ENCODE measurements at places on chromosomes 6 and 20. TPM values are rescaled to one million over a fixed set of nuclear protein-coding genes. Genes with fewer than 3 reads are reported as not detected.

PLAGL2 gene
- polyA plus RNA-seq = 2.3 TPM

GRCh38 chr6:24006254-24006653 is 119.8 kb upstream of the NRSN1 start:
- no peak overlapping the region for H3K27ac ChIP-seq
- H3K4me1 ChIP-seq = no peaks in the 10 kb centered on the region
- H3K27me3 ChIP-seq = no peaks in the 10 kb centered on the region

GRCh38 chr6:98877250-98877649 is 42.9 kb downstream of the POU3F2 start:
- no peak overlapping the region for H3K27ac ChIP-seq
- H3K27me3 ChIP-seq = no peaks in the 10 kb centered on the region
- peaks cover 12% of the 10 kb centered on the region for H3K4me1 ChIP-seq
- no peak overlapping the region for H3K4me3 ChIP-seq

DNA sequence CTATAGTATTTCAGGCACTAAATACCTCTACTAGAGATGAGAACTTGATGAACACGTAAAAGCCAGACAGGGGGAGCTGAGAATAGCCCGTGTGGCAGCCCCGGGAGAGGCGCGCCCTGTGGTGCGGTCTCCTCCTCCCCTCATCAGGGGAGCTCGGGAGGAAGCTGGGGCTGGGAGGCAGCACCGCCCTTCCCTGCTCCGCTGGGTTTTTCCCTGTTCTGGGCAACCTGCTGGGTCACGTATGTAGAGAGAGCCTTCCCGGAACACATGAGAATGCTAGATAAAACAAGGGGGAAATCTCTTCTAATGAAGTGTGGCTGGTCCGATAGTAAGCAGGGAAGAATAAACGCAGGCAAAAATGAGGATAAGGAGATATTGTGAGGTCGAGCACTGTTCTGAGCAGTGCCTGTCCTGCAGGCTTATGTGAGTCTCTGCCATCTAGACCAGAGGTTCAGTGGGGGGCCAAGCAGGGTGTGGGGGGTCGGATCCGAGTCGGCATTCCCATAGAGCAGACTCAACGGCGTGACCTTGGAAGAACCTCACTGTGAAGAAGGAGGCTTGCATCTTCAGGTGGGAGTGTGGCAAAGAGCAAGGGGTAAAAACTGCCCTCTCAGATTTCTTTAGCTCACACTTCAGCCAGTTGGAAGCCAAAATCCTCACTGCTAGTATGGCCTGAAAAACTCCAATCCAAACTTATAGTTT is 13.4 kb upstream of the RPS6KA2 start:
- peaks cover 16% of the 10 kb centered on the region for H3K4me1 ChIP-seq
- H3K27ac ChIP-seq = no peak overlapping the region
- H3K4me3 ChIP-seq = no peak overlapping the region
- no peaks in the 10 kb centered on the region for H3K36me3 ChIP-seq

CAGE1 gene
- polyA plus RNA-seq = not detected

STMND1 gene
- polyA plus RNA-seq = not detected

CYP21A2 gene
- 2,532 TPM for polyA plus RNA-seq

- no peak for DNase-seq
- H3K4me1 ChIP-seq = no peaks in the 10 kb centered on the region
- no peaks in the 10 kb centered on the region for H3K36me3 ChIP-seq
- no peak overlapping the region for H3K4me3 ChIP-seq
- no peak overlapping the region for H3K27ac ChIP-seq
Measured at GRCh38 chr6:7535498-7535897, 6.0 kb upstream of the DSP start.

DNA sequence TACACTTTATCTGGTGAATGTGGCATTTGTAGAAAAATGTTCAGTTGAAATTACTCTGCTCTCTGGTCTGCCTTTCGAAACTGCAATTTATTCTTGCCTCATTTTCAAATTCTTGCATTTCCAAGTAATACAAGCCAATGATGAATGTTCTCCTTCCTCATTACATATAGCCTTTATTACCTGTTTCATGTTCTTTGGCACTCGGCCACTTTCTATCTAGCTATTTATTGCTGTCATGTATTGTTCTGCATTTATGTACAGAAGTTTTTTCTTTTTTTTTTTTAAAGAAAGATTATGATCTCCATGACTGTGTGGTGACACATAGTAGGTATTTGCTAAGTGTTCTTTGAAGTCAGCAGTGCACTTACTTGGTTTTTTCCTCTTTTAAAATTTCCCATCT is 261.4 kb downstream of the ZFAND3 start:
- H3K27ac ChIP-seq = no peak overlapping the region
- H3K27me3 ChIP-seq = no peaks in the 10 kb centered on the region
- H3K4me1 ChIP-seq = no peaks in the 10 kb centered on the region
- H3K4me3 ChIP-seq = no peak overlapping the region
- H3K36me3 ChIP-seq = no peaks in the 10 kb centered on the region
- no peak for DNase-seq

DNA sequence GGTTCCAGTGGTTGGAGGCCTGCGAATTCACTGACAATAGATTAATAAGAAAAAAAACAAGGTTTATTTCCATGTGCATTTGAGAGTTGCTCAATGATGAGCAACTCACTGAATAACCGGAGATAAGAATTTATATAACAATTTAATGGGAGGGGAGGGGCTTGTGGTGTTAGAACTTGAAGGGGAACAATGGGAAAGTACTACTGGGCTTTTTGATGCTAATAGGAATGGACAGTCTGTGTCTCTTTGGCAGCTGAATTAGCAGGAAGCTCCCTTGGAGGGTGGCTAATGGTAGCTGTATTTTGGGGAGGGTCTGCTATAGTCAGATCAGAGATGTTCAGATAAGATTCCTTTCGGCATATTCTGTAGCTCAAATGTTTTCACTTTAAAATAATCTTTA is 62.4 kb upstream of the GMDS start:
- H3K4me1 ChIP-seq = no peaks in the 10 kb centered on the region
- no peak overlapping the region for H3K27ac ChIP-seq
- DNase-seq = no peak
- no peaks in the 10 kb centered on the region for H3K36me3 ChIP-seq
- H3K27me3 ChIP-seq = no peaks in the 10 kb centered on the region
- H3K4me3 ChIP-seq = no peak overlapping the region

SLX4IP gene
- polyA plus RNA-seq = 2.8 TPM

SLC24A3 gene
- polyA plus RNA-seq = 1.0 TPM

GRIK2 gene
- polyA plus RNA-seq = 10.6 TPM

MLN gene
- polyA plus RNA-seq = not detected

- no peak overlapping the region for H3K27ac ChIP-seq
- H3K4me1 ChIP-seq = peaks cover 4% of the 10 kb centered on the region
- DNase-seq = no peak
- H3K4me3 ChIP-seq = no peak overlapping the region
- H3K27me3 ChIP-seq = no peaks in the 10 kb centered on the region
Measured at GRCh38 chr6:44044940-44045671, 82.1 kb downstream of the MRPL14 start.

CEP43 gene
- polyA plus RNA-seq = 12.9 TPM

DNA sequence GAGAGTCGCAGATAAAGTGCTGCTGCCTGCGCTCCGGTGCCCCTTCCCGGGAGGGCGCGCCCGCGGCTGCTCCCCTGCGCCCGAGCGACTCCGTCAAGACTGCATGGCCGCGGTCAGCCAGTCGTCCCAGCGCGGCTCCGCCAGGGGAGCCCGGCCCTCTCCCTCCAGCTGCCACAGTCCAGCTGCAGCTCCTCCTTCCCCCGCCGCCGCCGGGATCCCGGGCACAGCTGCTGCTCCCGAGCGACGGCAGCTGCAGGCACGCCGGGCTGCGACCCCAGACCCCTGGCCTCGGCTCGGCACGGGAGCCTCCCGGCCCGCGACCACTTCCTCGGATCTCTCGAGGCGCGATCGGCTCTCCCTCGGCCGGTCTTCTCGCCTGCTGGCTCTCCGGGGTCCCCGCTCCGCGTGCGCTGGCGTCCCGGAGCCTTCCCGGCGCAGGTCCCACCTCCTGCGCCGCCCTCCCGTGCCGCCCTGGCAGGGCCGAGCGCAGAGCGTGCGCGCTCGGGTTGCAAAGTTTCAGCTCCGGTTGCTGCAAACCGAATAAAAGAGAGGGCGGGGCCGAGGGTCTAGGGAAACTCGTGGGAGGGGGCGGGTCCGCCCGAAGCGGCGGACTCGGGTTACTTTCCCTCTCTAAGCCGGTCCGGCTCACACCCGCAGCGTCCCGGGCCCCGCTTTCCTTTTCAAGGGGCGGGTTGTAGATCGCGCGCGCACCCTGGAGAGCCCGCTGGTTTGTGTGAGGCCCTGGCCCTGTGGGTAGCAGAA is at the start of gene CNKSR3:
Gene CNKSR3 (minus strand): TSS at position 542 of the 762 bp plus-strand sequence. CDS start 571 bp downstream, outside the sequence.
- peak within 1 kb of the TSS; percentile 85 for H3K27ac ChIP-seq
- peak within 1 kb of the TSS; percentile 51 for H3K4me3 ChIP-seq
- no peaks in the 10 kb centered on the region for H3K36me3 ChIP-seq
- no peaks in the 10 kb centered on the region for H3K27me3 ChIP-seq
- peak; percentile 88 for DNase-seq
- H3K4me1 ChIP-seq = peaks cover 12% of the 10 kb centered on the region

SNAP91 gene
- polyA plus RNA-seq = 20.1 TPM

- H3K4me3 ChIP-seq = no peak overlapping the region
- H3K27ac ChIP-seq = no peak overlapping the region
- no peaks in the 10 kb centered on the region for H3K4me1 ChIP-seq
- no peak for DNase-seq
- no peaks in the 10 kb centered on the region for H3K27me3 ChIP-seq
Measured at GRCh38 chr6:157821342-157822033, 1.6 kb upstream of the SNX9 start.

GRCh38 chr6:152981989-152982903 is 595 bp downstream of the FBXO5 start:
- DNase-seq = no peak
- H3K4me3 ChIP-seq = peak overlapping the region; percentile 95
- H3K27me3 ChIP-seq = no peaks in the 10 kb centered on the region
- no peak overlapping the region for H3K27ac ChIP-seq
- peaks cover 12% of the 10 kb centered on the region for H3K4me1 ChIP-seq
- no peaks in the 10 kb centered on the region for H3K36me3 ChIP-seq

SMOC2 gene
- 10.5 TPM for polyA plus RNA-seq

ARFGEF3 gene
- polyA plus RNA-seq = 0.91 TPM

DNA sequence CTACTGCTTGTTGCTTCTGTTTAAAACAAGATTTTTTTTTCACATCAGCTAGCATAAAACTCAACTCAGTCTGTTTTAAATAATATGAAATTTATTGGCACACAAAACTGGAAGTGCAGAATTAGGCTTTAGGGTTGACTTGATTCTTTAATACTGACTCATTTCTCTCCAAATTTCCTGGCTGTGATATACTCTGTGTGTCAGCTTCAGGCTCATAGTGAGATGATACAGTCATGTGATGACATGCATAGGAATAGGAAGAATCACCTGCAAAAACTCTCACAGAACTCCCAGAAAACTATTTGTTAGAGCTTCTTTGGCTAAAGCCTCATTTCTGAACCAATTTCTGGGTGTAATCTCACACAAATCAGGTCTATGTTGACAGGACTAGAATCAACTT is 1068.0 kb upstream of the EPHA7 start:
- no peaks in the 10 kb centered on the region for H3K27me3 ChIP-seq
- H3K4me3 ChIP-seq = no peak overlapping the region
- no peaks in the 10 kb centered on the region for H3K36me3 ChIP-seq
- no peak for DNase-seq
- H3K4me1 ChIP-seq = no peaks in the 10 kb centered on the region

LST1 gene
- 67.8 TPM for polyA plus RNA-seq

DNA sequence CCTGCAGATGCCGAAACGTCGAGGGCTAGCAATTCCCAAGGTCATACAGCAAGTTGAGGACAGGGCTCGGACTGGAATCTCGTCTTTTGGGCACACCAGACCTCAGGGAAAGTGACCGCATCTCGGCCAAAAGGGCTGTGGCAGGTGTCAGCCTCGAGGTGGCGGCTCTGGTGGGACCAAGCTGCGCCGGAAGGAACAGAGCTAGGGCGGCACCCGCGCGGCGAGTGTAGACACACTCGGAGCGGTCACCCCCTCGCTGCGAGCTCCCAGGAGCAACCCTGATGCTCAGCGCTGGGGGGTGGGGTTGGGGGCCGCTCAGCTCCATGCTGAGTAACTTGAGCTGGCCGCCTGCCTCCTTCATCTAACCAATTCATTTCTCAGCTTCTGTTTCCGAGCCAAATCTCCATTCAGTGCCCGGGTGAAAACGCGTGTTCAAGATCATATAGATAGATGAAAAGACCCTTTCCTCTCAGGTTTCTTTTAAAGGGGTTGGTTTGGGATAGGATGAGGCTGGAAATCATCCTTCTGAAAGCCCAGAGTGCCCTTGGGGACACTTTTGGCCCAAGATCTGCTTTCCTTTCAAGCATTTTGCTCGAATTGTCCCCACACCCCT is 2.2 kb upstream of the TUBB2B start:
- DNase-seq = no peak
- H3K27me3 ChIP-seq = peaks cover 41% of the 10 kb centered on the region
- H3K4me1 ChIP-seq = peaks cover 14% of the 10 kb centered on the region
- H3K4me3 ChIP-seq = peak overlapping the region; percentile 45

DNA sequence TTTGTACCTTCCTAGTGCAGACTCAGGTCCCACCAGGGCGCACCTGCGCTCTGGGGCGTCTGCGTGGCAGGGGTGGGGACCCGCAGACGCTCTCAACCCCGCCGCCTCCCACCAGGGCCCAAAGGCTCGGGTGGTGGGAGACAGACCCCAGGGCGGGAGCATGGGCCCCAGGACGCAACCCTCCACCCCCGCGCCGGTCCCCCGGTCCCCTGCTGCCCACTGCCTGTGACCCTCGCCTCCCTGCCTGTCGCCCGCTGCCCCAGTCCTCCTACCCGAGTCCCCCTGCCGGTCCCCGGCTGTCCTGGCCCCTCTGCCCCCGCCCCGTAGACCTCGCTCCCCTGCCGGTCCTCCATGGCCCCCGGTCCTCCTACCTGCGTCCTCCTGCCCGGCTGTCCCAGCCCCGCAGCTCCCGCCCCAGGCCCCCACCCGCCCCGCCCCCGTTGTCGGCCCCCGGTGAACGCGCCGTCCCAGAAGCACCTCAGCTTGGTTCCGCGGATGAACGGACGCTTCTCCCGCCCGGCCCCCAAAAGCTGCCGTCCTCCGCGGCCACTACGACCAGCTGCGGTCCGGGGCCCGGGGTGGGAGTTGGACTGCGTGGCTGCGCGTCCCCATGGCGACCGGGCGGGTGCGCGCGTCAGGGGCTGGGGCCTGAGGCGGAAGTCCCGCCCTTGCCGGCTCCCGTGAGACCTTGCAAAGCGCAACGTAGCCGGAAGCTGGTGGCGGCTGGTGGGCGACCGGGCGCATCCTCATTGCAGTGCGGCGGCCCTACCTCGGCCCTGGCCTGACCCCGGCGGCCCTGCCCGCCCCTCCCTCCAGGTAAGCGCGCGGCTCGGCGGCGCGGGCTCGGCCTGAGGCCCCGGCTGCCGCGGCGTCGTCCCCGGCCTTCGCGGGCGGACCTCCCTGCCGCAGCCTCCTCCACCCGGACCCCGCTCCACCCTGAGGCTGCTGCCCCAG is at the start of gene ARFGAP1:
Gene ARFGAP1 (plus strand): TSS at position 709 of the 954 bp plus-strand sequence. CDS start 2,768 bp downstream, outside the sequence.
- no peaks in the 10 kb centered on the region for H3K27me3 ChIP-seq
- H3K27ac ChIP-seq = no peak within 1 kb of the TSS
- peaks cover 14% of the 10 kb centered on the region for H3K4me1 ChIP-seq
- H3K36me3 ChIP-seq = peaks cover 17% of the 10 kb centered on the region

GRCh38 chr6:31829633-31830283 is 2.2 kb downstream of the HSPA1B start:
- DNase-seq = no peak
- H3K4me3 ChIP-seq = peak overlapping the region; percentile 43
- H3K27me3 ChIP-seq = no peaks in the 10 kb centered on the region
- H3K4me1 ChIP-seq = peaks cover 6% of the 10 kb centered on the region
- peak overlapping the region; percentile 60 for H3K27ac ChIP-seq

- peak overlapping the region; percentile 42 for H3K4me3 ChIP-seq
- H3K36me3 ChIP-seq = no peaks in the 10 kb centered on the region
- DNase-seq = peak; percentile 78
- H3K27ac ChIP-seq = peak overlapping the region; percentile 61
- peaks cover 27% of the 10 kb centered on the region for H3K4me1 ChIP-seq
- H3K27me3 ChIP-seq = no peaks in the 10 kb centered on the region
Measured at GRCh38 chr20:46406986-46407670, 713 bp upstream of the ELMO2 start.
